Caki2 (cell line): ENCODE measurements at places on chromosomes 7 and 10. TPM values are rescaled to one million over a fixed set of nuclear protein-coding genes. Genes with fewer than 3 reads are reported as not detected.

- DNase-seq: no peak
Measured at GRCh38 chr10:50946991-50947781, 61.8 kb upstream of the A1CF start.

GRCh38 chr7:149669121-149669818, 104.1 kb downstream of the ZNF467 start:
- peak; percentile 25 for DNase-seq

GRCh38 chr10:112852306-112852705, 97.7 kb upstream of the TCF7L2 start:
- no peak for DNase-seq

DNA sequence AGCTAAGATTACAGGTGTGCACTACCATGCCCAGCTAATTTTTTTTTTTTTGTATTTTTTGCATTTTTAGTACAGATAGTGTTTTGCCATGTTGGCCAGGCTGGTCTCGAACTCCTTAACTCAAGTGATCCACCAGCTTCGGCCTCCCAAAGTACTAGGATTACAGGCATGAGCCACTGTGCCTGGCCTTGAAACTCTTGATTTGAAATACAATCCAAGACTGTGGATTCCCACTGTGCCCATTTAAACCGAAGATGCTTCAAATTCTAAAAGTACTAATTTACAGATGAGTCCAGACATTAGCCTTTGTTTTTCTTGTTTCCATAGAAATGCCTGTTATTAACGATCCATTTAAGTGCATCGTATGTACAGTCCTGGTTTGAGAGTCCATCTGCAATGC, 130.9 kb downstream of the CACNA2D1 start:
- DNase-seq: no peak

- no peak for DNase-seq
Measured at GRCh38 chr7:101308245-101309085, 13.1 kb downstream of the IFT22 start.

- DNase-seq: no peak
Measured at GRCh38 chr10:119292968-119293760, 85.8 kb downstream of the GRK5 start.

- no peak for DNase-seq
Measured at GRCh38 chr7:109449760-109450159, 880.1 kb downstream of the DNAJB9 start.

DNA sequence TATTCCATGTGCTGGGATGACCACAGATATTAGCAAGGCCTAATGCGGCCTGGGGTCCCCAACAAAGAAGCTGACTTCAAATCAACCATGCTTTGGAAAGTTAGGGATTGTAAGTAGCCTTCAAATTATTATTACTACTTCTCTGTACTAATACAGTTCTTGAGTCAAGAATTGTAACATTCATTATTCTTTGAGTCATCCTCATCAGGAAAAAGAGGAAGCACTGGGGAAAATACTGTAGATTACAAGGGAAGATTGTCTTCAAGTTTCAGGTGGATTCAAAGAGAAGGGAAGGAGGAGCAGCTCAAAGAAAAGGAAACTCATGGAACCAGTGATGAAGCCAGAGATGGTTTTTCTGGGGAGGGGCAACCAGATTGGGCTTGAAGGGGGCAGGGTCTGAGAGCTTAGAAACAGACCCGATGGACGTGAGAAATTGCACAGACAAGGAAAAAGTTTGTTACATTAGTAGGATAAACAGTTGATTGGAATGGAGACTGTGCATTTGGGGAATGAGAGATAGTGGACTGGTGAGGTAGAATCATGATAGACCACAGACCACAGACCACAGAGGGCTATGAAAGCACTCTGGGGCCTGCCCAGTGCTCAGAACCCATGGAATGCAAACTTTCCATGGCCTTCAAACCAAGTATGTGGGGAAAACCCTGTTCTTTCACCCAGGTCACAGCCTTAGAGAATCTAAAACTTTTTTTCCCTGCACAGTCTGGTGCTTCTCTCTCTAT, 209.9 kb downstream of the ZNF365 start:
- peak; percentile 78 for DNase-seq

DNA sequence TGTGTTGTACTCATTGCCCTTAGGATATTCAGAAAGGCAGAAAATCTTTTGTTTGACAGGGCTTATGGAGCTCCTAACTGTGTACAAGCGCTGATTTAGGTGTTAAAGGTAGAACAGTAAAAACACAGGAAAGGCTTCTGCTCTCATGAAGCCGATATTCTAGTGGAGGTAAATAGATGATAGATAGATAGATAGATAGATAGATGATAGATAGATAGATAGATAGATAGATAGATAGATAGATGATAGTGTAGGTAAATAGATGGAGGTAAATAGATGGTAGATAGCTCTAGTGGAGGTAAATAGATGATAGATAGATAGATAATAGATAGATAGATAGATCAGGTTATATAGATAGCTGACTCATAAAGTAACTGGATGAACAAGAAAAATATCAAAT, 39.4 kb upstream of the NPY start:
- DNase-seq: no peak

GRCh38 chr10:80104066-80104926, 25.8 kb downstream of the TMEM254 start:
- no peak for DNase-seq

- no peak for DNase-seq
Measured at GRCh38 chr7:26538689-26539088, 247.0 kb downstream of the SNX10 start.

GRCh38 chr10:53406532-53406931, 633.9 kb upstream of the MBL2 start:
- no peak for DNase-seq

GRCh38 chr7:120733143-120733542, 124.8 kb downstream of the TSPAN12 start:
- peak; percentile 66 for DNase-seq

DNA sequence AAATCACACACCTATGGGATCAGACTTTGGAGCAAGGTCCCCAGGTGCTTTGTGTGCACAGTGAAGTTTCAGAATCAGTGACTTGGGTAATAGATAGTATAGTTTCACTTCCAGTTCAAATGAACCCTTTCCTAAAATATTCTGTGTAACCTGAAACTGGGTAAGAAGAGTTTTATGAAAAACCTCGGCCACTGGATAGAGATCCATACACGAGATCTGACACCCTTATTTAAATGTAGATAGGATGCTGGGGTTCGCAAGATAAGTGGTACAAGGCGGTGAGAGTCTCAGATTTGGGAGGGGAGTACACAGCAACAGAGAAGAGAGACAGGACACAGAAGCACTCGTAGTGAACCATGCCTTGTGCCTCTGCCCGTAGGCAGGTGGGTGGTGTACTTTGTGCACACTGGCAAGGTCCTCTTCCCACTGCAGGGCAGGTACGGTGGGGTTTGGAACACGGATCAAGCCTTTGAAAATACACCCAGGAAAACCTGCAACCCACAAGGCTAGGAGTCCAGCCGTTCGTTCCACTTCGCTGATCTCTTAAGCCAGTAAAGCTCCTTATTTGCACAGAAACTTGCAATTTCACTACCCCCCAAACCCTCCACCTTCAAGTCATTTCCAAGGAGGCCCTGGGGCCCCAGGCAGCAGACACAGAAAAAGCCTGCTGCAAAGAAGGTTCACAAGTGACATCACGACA, 162.8 kb downstream of the USP6NL start:
- no peak for DNase-seq

DNA sequence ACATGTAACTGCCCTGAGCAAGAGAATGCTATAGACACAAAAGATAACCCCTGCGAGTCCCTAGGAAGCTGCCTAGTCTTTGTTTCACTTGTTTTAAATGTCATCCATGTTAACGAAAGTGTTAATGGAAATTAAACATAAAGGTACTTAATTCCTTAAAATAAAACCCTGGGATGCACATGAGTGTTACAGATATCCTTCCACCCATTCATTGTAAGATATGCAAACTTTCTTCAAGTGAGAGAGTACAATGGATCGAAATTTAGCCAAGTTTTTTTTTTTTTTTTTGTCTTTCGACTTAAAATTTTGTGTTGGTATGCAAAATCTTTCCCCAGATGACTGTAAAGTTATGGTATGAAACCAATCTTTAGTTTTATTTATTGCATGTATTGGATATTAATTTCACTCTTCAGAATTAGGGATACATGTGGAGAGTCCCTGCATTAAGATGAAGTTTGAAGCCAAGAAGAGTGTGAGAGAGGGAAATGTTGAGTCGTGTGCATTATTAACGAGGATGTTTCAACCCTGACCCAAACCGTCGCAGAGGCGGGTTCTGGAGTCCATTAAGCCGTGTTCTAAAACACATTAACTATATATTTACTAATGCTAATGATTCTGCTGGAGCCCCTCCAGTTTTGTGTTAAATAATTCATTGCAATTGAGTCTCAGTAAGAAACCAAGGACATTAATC, 1.6 kb downstream of the CDK14 start:
- no peak for DNase-seq

GRCh38 chr7:120740348-120740747, 117.6 kb downstream of the TSPAN12 start:
- no peak for DNase-seq

GRCh38 chr10:24493165-24493564, 230.5 kb downstream of the ARHGAP21 start:
- DNase-seq: no peak

DNA sequence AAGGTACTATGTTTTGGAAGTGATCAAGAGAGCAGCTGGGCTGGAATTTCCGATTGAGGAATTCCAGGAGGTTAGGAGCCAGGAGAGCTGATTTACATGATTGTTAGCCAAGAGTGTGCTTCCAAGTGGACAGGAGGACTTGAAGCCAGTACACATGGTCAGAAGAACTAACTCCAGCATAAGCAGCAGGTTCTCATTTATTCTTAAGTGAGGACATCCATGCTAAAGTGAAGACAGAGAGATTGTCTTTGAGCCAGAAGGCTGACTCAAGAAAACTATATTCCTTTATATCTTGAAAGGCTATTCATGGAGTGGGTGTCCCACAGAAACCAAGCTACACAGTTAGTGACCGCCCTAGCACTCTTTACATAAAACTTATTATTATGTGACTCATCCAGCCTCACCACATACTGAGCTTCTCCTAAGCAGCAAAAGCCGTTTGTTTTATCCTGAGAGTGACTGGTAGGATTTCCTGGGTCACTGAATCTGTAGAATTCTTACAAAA, 56.7 kb upstream of the SEMA3A start:
- peak; percentile 78 for DNase-seq

DNA sequence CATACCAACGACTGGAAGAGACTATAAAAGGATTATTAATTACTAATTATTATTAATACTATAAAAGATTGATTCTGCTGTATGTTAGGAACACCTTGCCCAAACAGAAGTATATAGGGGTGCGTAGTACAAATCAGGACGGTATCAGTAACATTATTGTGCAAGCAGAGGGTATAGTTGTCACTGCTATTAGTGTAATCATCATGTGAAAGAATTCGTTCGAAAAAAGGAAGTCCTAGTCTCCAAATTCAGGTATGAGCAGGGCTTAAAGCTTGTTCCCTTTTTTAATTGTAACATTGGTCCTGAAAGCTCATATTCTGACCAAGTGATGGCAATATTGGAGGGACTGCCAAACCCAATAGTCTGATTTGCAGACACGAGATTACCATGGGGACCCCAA, 81.8 kb downstream of the THSD7A start:
- no peak for DNase-seq

DNA sequence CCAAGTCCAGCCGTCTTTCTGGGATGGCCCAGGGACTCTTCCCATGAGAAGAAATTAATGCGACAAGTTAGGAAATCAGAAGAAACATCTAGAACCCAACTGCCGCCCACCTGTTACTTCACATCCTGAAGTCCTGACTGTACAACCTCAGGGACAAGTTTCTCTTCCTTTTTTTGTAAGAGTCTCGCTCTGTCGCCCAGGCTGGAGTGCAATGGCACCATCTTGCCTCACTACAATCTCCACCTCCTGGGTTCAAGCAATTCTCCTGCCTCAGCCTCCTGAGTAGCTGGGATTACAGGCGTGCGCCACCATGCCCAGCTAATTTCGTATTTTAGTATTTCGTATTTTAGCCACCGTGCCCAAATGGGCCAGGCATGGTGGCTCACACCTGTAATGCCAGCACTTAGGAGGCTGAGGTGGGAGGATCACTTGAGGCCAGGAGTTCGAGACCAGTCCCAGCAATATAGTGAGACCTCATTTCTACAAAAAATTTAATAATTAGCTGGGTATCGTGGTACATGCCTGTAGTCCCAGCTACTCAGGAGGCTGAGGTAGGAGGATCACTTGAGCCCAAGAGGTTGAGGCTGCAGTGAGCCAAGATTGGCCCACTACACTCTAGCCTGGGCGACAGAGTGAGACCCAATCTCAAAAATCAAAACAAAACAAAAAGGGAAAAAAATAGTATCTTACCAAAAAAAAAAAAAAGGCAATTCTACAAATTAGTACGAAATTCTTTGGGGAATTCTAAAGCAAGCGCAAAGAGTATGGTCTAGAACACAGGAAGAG, 20.8 kb downstream of the LAT2 start:
- no peak for DNase-seq

DNA sequence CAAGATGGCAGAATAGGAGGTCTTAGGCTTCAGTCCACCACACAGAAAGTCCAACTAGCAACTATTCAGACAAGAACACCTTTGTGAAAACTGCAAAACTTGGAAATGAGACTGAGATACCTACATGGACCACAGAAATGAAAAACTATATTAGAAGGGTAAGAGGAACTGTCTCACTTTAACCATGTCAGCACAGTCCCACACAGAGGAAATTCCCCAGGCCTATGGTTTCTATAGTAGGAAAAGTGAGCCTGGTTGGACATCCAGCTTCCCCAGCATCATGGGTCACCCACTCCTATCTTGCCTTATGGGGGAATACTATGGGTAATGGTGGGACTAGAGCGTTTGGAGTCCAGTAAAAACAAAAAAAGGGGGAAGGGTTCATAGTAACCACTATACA, 38.8 kb upstream of the CDK6 start:
- DNase-seq: no peak

- no peak for DNase-seq
Measured at GRCh38 chr7:70647801-70648498, 484.0 kb upstream of the GALNT17 start.

GRCh38 chr7:128922496-128923410, 12.2 kb upstream of the KCP start:
- DNase-seq: no peak

GRCh38 chr7:107643407-107643806, 17.2 kb upstream of the SLC26A4 start:
- DNase-seq: no peak

GRCh38 chr7:1025743-1026581, 18.4 kb upstream of the GPR146 start:
- no peak for DNase-seq

GRCh38 chr10:69374242-69374641, 42.5 kb downstream of the TACR2 start:
- no peak for DNase-seq

- DNase-seq: no peak
Measured at GRCh38 chr10:28181478-28182096, 121.3 kb downstream of the MPP7 start.

Gene C10orf105
- not detected in 2 replicates for total RNA-seq

Gene SEMA3E
- 0.34 and 2.1 TPM in 2 replicates for total RNA-seq

Gene HMX2
- not detected in 2 replicates for total RNA-seq

Gene UCN3
- total RNA-seq: not detected in 2 replicates

Gene H2BK1
- total RNA-seq: not detected in 2 replicates

Gene ANKRD7
- total RNA-seq: 1.9 and 4.0 TPM in 2 replicates

Gene A1CF
- not detected in 2 replicates for total RNA-seq

Gene AKR1C1
- 6,987 and 7,564 TPM in 2 replicates for total RNA-seq

Gene CALU
- total RNA-seq: 112 and 166 TPM in 2 replicates

Gene CDC14C
- total RNA-seq: not detected in 2 replicates

Gene PRR15
- 4.2 and 12.7 TPM in 2 replicates for total RNA-seq

Gene TSPAN33
- total RNA-seq: 54.4 and 68.1 TPM in 2 replicates

Gene PTPRE
- 2.8 and 16.7 TPM in 2 replicates for total RNA-seq

Gene TWIST1
- not detected in 2 replicates for total RNA-seq
